Vagina (tissue), 2 donors: ENCODE measurements at places on chromosomes 2 and 18. TPM values are rescaled to one million over a fixed set of nuclear protein-coding genes. Genes with fewer than 3 reads are reported as not detected.
A peak's percentile ranks its signal among the peaks of the same experiment; 100 is the strongest.

The KCNJ13 gene
- total RNA-seq: not detected

The CRYBA2 gene
- total RNA-seq: not detected

The TMEM200C gene
- under 0.01 TPM for total RNA-seq

The TGFA gene
- 27.7 TPM for total RNA-seq

The GKN2 gene
- total RNA-seq: not detected

The LANCL1 gene
- total RNA-seq: 29.2 TPM

- no peak overlapping the region for H3K4me3 ChIP-seq
- H3K27me3 ChIP-seq: no peaks in the 10 kb centered on the region
- no peaks in the 10 kb centered on the region for H3K36me3 ChIP-seq
- H3K4me1 ChIP-seq: no peaks in the 10 kb centered on the region
- DNase-seq: no peak
These were observed 131.3 kb downstream of the SUCLG1 start for GRCh38 chr2:84327645-84328249.

DNA sequence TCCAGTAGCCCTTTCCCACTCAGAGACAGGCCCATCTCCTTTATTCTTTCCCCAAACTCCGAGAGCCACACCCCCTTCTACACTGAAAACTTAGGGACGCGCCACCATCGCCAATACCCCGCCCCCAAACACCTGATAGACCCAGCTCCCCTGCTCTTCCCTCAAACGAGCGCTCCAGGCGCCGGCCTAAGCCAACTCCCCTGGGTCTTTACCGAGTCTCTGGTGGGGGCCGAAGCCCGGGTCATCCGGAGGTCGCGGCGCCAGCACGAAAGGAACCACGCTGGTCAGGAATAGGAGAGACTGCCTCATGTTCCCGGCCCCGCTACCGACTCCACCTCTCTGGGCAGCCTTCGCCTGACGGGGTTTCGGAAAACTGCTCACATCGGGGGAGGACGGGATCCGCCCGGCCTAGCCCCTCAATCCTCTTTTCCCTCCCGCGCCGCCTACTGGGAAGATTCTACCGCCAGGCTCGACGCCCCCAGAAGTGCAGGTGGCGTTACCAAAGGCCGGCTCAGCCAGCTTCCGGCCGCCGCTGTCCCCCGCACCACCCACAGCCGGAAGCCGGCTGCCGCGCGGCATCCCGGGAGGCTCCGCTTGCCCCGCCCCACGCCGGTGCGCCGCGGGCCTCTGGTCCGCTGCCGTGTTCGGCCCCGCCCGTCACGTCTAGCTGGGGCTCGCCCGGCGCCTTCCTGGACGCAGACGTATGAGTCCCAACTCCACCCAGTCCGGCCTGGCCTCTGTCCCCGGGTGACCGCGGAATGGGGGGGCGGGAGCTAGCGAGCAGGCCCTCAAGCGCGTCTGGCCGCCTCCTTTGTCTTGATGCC lies at the start of gene ADAM17:
ADAM17 (minus strand) TSS at position 534 of the 824 bp plus-strand sequence; CDS start at position 309, 225 bp downstream.
- no peaks in the 10 kb centered on the region for H3K27me3 ChIP-seq
- DNase-seq: peak; percentile 98
- H3K36me3 ChIP-seq: no peaks in the 10 kb centered on the region
- H3K4me1 ChIP-seq: peaks cover 58% of the 10 kb centered on the region
- H3K4me3 ChIP-seq: peak within 1 kb of the TSS; percentile 77

DNA sequence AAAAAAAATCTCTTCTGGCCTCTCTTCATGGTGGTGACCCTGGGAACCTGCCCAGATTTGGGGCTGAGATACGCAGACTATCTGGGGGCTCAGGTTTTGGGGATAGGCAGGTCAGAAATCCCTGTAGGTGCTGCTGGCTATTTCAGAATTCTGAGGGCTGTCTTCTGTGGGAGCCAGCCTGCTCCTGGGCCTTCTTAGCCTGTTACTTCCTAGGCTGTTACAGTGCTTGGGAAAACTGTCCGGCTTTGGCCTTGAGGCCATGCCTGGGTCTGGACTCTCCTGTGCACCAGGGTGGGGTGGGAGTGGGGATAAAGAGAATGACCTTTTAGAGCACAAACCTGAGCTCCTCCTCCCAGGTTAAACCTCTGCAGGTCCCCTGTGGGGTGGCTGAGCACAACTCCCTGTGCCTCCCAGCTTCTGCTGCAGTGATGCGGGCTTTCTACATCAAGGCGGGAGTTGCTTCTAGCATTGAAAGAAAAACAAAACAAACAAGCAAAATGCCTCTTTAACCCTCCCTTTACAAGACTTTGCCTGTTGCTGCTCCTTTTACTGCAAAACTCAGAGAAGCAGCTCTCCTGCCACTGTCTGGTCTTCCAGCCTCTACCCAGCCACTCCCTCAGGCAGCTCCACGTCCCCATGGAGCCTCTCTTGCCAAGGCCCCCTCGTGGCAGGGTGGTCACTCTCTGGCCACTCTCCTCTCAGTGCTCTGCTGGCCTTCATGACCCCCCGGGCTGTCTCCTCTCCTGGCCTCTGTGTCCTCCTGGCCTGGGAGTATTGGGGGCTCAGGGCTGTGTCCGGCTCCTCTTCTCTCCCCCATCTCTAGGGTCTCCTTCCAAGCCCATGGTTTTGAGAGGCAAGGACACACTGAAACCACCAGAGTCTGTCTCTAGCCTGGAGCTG lies 293.0 kb upstream of the HS6ST1 start:
- H3K27ac ChIP-seq: no peak overlapping the region
- H3K4me3 ChIP-seq: no peak overlapping the region
- DNase-seq: no peak
- no peaks in the 10 kb centered on the region for H3K4me1 ChIP-seq

- no peak overlapping the region for H3K27ac ChIP-seq
- no peaks in the 10 kb centered on the region for H3K4me1 ChIP-seq
- H3K36me3 ChIP-seq: no peaks in the 10 kb centered on the region
- DNase-seq: no peak
- H3K4me3 ChIP-seq: no peak overlapping the region
- H3K27me3 ChIP-seq: no peaks in the 10 kb centered on the region
These were observed 42.8 kb upstream of the LDLRAD4 start for GRCh38 chr18:13175754-13176210.

GRCh38 chr2:83594241-83595120 lies 864.6 kb downstream of the SUCLG1 start:
- H3K36me3 ChIP-seq: no peaks in the 10 kb centered on the region
- no peaks in the 10 kb centered on the region for H3K27me3 ChIP-seq
- H3K4me1 ChIP-seq: no peaks in the 10 kb centered on the region
- no peak overlapping the region for H3K4me3 ChIP-seq
- H3K27ac ChIP-seq: no peak overlapping the region

DNA sequence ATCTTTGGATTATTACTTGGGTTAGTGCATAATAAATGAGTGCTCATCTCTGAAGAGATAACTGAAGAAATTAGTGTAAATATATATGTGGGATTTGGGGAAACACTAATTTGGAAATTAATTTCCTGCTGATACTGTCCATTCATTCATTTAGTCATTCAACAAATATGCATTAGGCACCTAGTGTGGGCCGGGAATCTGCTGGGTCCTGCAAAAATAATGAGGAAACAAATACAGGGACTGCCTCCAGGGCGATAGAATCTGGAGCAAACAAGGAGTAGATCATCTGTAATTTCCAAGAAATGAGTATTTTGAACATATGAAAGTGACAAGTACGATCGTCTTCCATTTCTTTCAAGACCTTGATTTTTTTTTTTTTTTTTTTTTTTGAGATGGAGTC lies 203.7 kb upstream of the LYPD1 start:
- H3K4me3 ChIP-seq: no peak overlapping the region
- no peaks in the 10 kb centered on the region for H3K4me1 ChIP-seq
- DNase-seq: no peak
- no peaks in the 10 kb centered on the region for H3K27me3 ChIP-seq
- H3K27ac ChIP-seq: no peak overlapping the region

DNA sequence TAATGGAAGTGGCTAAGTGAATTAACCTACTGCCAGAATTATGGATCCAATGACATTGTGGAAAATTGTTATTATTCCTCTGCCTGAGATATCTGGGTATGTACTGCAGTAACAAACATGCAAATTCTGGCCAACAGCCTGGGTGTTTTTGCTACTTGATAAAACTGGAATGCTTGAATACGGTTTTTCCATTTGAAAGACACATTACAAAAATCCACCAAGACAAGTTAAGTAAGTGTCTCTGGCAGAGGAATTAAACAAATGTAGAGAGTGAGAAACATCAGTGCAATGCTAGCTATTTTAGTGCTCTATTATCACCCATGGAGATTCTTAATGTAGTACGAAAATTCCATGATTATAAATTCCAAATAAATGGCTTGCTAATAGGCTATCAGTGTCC lies 312.4 kb upstream of the MEIS1 start:
- H3K27ac ChIP-seq: no peak overlapping the region
- no peak for DNase-seq
- no peak overlapping the region for H3K4me3 ChIP-seq
- no peaks in the 10 kb centered on the region for H3K4me1 ChIP-seq
- no peaks in the 10 kb centered on the region for H3K36me3 ChIP-seq
- H3K27me3 ChIP-seq: no peaks in the 10 kb centered on the region
